ENCODE measurements at places on chromosomes 5 and 9. TPM values are rescaled to one million over a fixed set of nuclear protein-coding genes. Genes with fewer than 3 reads are reported as not detected.

GRCh38 chr5:6410421-6410820, 32.1 kb upstream of the MED10 start:
- DNase-seq = no peak

PCAT7 gene
- polyA plus RNA-seq = 0.44 TPM

- DNase-seq = no peak
Observed at GRCh38 chr5:7517006-7517405, 121.1 kb downstream of the ADCY2 start.

GRCh38 chr5:126600631-126601511, at the start of gene PHAX:
TSS of gene PHAX (plus strand) at chr5:126600947. CDS start at chr5:126600963, 16 bp downstream.
- DNase-seq = peak; percentile 87

- DNase-seq = peak; percentile 72
Observed at GRCh38 chr9:35110327-35110761, 5.3 kb downstream of the ATOSB start.

GRCh38 chr5:76705574-76705973, 10.4 kb upstream of the F2R start:
- DNase-seq = no peak

- DNase-seq = no peak
Observed at GRCh38 chr9:126217250-126217653, 109.4 kb upstream of the MVB12B start.

DNA sequence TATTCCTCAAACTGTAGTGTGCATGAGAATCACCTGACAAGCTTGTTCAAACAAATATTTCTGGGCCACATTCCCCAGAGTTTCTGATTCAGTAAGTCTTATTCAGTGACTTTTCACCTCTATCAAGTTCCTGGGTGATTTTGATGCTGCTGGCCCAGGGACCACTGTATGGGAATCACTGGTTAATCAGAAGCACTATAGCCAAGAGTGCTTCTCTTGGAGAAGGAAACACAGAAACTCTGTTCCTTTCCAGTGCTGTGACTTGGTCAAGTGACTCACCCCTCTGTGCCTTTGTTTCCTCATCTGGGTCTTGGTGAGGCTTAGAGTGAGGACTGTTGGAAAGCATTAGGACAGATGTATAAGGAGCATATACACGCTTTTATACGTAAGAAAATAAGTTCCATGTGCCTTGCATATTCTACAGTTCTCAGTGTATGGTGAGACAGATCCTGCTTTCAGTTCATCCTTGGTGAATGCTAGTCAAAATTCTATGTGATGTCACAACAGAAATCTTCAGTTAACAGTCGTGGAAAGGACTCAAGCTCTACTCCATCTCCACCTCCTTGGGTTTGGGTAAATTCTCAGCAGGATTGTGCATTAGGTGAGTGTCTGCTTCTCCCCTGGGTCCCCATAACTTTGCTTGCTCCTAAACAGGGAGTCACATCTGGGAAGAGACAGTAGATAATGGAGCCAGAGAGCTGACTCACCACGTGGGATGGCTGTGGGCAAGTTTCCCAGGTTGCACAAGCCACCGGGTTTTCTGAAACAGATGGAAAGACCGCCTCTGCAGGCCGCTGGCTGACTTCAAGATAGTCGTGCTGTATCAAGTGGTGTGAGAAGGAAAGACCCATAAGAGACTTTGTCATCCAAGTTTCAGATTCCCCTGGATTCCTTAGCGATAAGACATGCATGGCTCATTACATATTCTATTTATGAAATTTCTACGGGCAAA, 117.0 kb downstream of the NXNL2 start:
- peak; percentile 87 for DNase-seq

LCNL1 gene
- polyA plus RNA-seq = 0.04 TPM

DNA sequence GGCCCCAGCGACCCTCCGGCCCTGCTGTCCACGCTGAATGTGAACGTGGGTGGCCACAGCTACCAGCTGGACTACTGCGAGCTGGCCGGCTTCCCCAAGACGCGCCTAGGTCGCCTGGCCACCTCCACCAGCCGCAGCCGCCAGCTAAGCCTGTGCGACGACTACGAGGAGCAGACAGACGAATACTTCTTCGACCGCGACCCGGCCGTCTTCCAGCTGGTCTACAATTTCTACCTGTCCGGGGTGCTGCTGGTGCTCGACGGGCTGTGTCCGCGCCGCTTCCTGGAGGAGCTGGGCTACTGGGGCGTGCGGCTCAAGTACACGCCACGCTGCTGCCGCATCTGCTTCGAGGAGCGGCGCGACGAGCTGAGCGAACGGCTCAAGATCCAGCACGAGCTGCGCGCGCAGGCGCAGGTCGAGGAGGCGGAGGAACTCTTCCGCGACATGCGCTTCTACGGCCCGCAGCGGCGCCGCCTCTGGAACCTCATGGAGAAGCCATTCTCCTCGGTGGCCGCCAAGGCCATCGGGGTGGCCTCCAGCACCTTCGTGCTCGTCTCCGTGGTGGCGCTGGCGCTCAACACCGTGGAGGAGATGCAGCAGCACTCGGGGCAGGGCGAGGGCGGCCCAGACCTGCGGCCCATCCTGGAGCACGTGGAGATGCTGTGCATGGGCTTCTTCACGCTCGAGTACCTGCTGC, 839 bp downstream of the KCNV2 start:
- no peak for DNase-seq

GRCh38 chr9:35553670-35554543, 51.2 kb upstream of the TESK1 start:
- DNase-seq = peak; percentile 83

DNA sequence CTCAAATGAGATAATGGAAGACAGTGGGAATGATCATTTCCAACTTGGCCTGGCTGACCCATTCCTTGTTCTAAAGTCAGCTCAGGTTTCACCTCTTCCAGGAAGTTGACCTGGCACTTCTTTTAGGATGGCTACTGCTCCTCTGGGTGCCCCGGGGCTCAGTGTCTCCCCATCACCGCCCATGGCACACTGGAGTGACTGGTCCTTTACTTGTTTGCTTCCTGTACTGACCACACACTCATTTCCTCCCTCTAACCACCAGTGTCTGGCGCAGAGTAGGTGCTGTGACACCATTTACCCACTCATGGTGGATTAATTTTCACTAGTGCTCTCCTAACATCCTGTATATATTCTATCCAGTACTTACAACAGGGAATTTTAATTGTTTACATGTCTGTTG, 183.5 kb downstream of the CDK5RAP2 start:
- no peak for DNase-seq

DNA sequence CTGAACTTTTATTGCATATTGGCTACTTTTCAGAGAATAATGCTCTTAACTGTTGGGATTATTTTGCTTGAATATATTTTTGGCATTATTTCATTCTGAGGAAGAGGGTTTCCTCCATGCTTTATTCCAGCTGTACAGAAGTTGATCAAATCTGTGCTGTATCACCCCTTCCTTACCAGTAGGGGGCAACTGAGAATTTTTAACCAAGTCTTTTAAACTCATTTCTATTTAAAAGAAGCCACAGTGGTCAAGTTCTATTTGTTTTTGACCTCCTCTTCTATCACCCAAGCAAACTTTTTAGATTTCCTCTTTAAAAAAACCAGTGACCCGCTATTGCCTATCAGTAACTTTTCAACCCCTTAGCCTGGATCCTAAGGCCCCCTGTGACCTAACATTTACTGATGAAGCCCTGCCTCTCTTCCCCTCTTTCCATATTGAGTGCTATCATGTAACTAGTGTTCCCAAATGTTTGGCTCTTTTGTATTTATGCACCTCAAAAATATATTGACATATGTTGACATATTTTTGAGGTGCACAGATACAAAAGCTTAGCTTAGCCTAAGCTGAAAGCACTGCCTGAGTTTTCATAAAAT, 80.6 kb downstream of the FBXO4 start:
- no peak for DNase-seq

GRCh38 chr5:176447591-176447977, 601 bp upstream of the FAF2 start:
- DNase-seq = no peak

- DNase-seq = no peak
Observed at GRCh38 chr5:97076098-97076497, 66.3 kb downstream of the LIX1 start.

PCSK5 gene
- 0.79 TPM for polyA plus RNA-seq

PPP3R2 gene
- not detected for polyA plus RNA-seq

DNA sequence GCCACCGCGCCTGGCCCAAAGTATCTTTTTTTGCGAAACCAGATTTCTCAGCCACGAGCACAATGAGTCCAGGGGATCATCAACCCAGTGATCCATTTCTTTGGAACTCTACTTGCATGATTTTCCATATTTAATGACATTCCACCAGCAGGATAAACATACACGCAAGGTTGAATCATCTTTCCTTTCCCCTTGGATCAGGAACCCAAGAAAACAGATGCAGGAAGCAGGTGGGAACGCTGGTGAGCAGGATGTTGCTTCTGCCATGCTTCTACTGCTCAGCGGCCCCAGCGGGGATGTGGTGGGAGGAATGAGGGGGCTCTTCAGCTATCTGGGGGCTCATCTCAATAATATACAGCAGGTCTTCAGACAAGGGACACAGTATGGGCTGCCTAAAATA, 118.2 kb downstream of the SEC61B start:
- no peak for DNase-seq

PLPP7 gene
- 19.4 TPM for polyA plus RNA-seq

DOCK2 gene
- 0.67 TPM for polyA plus RNA-seq

DNA sequence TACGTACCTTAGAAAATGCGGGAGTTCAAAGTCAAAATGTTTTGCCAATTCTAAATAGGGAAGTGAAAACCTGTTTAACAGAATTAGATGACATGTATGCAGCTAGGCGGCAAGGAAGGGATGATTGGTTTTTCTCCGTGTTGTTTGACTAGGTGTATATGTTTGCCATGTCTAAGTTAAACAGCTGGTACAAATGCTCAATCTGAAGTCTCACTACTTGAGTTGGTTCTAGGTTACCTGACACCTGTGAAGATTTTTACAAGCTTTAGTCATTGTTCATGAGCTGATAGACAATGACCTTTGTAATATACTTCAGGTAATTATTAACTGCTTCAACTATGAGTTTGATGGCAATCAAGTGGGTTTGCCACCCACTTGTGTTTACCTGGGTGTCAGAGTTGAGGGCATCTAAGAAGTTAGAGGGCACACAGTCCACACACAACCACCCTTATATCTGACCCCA, 74.3 kb downstream of the SLC44A1 start:
- no peak for DNase-seq

KCNV2 gene
- polyA plus RNA-seq = not detected

GRCh38 chr9:5611321-5612184, 17.4 kb upstream of the RIC1 start:
- no peak for DNase-seq

- DNase-seq = no peak
Observed at GRCh38 chr5:100406640-100407039, 128.5 kb upstream of the FAM174A start.
